ENCODE measurements at places on chromosomes 7 and 10.

DNA sequence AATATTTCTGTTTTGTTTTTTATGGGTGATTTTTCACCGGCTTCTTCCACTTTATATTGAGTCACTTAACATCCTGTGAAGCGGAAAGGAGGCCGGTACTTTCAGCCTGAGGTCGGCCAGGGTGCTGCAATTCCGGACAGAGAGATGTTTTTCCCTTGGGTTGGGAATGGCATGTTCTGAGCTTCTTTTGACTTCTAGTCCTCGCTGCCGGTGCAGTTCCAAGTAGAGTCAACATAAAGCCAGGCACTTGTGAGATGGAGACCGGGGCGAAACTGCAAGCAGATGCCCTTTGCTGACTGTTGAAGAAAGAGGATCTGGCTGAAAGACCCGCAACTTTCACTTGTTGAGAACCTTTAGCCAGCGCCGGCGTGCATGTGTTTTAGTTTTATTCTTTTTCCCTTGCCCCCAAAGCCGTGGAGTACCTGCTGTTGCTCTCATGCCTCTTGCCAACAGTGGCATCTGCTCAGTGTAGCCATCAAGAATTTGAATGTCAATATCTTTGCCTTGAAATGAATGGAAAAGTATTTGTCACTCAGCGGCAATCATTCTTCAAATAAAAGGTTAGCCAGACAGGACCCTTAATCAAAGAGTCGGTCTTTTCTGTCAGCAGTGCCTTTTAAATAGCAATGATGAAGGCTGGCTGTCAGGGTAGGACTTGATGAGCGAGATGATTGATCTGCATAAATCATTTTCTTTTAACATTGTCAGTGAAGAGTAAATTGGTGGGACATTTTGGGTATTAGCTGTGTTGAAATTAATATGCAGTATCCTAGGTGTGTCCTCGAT lies 351.2 kb downstream of the LRMDA start:
- DNase-seq = no peak

DNA sequence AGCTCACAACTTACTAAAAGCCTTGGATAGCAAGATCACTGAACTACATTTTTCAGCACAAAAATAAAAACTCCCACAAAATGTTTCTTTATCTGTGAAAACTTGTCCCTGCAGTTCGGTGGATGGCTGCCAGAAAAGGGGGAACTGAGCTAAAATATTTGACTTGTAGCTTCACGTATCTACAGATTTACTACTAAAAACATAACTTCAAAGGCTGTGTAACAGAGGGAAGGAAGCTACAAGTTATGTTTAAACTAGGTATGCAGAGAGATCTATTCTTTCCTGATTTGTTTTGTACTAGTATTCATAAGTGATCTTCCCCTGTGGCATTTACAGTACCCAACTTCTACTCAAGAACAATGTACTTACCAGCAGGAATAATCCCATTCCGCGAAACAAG lies 25.1 kb downstream of the SGCE start:
- DNase-seq = no peak

DNA sequence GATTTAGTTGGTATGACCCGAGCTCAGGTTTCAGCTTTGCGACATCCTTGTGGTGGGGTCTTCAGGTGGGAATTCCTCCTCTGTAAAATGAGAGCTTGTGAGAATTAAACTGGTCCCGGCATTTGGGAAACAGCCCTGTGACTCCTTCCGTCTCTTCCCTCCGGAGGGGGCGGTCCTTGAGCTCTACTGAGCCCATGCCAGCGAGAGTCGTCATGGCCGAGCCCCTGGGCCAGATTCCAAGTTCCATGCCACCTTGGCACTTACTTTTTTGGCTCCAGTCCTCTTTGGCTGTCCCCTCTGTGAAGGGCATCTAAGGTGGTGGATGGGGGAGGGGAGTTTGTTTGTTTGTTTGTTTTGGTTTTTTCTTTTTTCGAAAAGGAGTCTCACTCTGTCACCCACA lies 47.6 kb downstream of the GTF2IRD1 start:
- no peak for DNase-seq

GRCh38 chr10:54470324-54470631 lies 330.8 kb downstream of the PCDH15 start:
- no peak for DNase-seq

- no peak for DNase-seq
Observed at GRCh38 chr10:119786117-119786769, 60.4 kb downstream of the INPP5F start.

All from cerebellar nuclear complex (tissue), 1 donor.